EH (cell line): ENCODE measurements at places on chromosomes 5 and 9.

DNA sequence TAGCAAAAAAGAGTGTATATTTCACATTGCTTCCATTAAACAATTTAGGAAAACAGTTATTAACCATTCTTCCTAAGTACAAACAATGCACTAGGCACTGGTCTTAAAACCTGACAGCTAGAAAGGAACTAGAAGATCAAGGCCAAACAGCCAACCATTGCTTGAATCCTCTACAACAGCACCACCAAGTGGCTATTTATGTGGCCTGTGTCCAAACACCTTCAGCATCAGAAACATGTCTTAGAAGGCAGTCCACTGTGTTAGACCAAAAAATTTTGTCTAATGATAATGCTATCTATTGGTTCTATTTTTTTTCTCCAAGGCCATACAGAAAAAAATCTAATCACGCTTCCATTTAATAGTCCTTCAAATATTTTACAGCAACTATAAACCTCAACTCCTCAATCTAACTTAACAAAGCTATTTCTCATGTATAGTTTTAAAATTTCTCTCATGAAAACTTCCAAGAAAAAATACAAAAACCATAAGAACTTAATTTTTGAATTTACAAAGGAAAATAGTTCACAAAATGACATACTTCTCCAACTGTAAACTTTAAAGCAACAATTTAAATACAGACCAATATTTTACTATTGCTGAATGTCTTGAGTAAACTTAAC is 36.1 kb downstream of the CAAP1 start:
- DNase-seq = peak; percentile 55

GRCh38 chr5:74054139-74054538 is 428.1 kb downstream of the ARHGEF28 start:
- no peak for DNase-seq

DNA sequence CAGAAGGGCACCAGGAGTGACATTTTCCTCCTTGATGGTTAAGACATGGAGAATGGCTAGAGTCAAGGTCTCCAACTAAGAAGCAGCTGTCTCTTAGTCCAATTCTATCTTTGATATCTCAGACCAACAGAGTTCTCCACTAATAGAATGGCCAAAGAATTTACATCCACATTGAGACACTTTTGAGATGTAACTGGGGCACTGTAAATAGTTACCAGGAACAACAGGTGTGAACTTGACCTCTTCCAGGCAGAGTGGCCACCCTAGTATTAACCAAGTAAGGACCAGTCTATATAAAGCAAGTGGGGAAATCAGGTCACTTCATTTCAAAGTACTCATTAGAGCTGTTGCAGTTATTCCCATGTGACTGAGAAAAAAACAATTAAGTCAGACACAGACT is 159.7 kb upstream of the RAD23B start:
- no peak for DNase-seq

DNA sequence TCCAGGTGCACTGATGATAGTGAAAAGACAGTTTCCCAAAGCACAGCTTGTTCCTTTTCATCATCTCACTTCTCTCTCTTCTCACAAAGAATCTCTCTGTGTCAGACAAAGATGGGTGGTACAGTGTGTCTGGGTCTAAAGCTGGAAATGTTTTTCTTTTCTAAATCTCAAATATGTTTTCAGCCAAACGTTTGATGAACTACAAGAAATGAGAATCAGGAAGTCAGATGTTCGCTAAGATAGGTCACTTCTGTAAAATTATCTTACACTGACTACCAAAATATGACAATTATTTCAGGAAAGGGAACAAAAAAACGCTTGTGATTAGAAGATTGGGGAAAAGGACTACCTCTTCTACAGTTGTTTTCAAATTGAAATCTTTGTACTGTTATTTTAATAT is 708.8 kb downstream of the PTPRD start:
- DNase-seq = no peak

DNA sequence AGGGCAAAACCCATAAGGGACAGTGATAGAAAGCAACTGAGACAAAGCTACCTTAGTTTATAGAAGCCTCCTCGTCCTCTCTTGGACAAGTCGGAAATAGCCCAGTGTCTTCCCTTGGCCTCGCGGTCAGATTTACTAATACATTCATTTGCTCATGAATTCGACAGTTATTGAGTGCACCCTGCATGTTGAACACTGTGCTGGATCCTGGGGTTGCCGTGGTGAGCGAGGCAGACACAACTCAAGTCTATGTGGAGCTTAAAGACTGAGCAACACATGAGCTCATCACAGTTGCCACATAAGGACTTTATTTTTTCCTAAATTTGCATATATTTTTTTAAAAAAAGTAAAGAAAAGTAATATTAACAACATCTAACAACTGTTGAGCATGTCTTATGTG is 411.1 kb upstream of the ITGA1 start:
- no peak for DNase-seq

DNA sequence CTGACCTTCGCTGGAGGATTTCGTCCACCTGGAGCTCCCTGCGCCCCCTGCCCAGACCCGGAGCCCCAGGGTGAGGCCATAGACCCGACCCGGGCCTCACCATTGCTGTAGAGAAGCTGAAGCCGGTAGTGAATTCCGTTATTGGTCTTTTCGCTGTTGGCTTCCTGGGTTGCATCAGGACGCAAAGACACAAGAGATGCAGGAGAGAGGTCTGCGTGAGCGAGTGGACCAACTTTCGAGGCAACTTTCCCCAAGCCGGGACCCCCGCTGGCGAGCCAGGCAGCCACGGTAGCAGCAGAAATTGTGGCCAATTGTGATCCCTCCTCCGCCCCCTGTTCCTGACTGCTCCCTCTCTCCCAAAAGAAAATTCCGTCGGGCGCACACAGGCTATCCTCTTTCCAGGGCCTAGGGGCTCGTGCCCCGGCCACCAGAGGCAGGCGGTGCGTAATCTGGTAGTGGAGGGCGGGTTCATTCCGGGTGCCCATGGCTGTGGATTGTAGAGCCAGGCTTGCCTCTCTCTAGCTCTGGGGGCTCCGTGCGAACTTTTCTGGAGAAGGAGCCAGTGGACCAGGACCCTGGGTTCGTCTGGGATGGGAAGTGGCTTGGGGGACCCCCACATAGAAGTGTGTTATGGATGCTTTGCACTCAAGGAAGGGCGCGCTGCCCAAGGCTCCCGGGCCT is 3.3 kb downstream of the EBF1 start:
- DNase-seq = no peak

DNA sequence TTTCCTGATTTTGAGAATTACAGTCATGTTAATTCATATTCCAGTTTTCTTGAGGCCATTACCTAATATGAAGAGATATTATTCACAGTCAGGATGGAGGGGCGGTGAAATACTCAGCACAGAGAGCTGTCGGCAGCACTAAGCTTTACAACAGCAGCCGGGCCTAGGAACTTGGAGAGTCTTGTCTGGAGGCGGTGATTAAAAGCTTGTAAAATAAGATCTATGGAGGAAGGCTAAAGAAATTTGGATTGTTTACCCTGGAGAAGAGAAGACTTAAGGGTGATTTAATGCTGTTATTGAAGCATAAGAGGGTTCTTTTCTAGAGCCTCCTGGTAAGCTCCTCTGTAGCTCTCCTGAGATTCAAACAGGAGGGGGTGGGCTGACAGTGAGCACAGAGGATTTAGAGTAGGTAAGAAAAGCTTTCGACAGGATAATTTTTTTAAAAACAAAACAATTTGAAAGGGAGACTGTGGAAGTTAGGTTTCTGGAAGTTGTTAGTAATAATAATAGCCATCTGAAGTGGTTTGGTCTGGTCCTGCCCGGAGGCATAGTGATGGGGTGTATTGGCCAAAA is 406.3 kb upstream of the ADAMTSL1 start:
- no peak for DNase-seq

DNA sequence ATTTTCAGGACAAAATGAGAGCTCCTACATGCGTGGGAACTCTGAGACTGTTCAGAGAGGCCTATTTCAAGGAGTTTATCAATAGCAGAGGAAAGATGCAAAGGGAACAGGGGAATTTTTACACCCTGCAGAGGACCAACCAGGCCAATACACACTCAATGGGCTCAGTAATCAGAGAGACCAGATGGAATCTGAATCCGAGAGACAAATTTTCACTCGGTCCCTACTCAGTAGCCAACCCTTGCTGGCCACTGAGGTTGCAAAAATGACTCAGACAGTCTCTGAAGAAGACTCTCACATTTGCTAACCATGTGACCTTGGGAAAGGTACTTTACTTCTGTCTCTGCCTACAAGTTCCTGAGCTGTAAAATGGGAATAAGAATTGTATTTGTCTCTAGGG is 479.4 kb downstream of the CDK5RAP2 start:
- DNase-seq = no peak

DNA sequence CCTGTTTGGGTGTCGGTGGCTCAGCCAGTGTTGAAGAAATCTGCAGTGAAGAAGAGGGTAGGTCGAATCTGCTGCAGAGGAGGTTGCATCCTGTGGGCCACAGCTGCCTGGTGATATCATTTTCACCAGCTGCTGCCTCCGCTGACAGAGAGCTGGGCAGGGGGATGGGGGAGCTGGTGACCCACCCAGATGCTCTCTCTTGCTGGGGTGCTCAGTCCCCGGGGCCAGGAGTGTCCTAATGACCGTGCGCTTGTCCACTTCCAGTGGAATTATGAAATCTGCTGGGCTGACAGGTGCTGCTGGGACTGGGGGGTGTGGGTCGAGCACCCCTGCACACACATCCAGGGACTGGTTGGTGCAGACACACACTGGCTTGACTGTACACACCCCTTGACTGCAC is 83.2 kb upstream of the IRX4 start:
- no peak for DNase-seq

- peak; percentile 37 for DNase-seq
Measured at GRCh38 chr5:157778121-157778805, 34.8 kb downstream of the LSM11 start.

GRCh38 chr9:107759823-107760166 is 270.2 kb upstream of the KLF4 start:
- DNase-seq = no peak

GRCh38 chr5:53482717-53483638 is 2.5 kb downstream of the FST start:
- DNase-seq = peak; percentile 42

- DNase-seq = no peak
Measured at GRCh38 chr5:509611-510185, 14.6 kb downstream of the SLC9A3 start.

GRCh38 chr9:133237035-133237731 is 28.1 kb upstream of the OBP2B start:
- DNase-seq = peak; percentile 12

DNA sequence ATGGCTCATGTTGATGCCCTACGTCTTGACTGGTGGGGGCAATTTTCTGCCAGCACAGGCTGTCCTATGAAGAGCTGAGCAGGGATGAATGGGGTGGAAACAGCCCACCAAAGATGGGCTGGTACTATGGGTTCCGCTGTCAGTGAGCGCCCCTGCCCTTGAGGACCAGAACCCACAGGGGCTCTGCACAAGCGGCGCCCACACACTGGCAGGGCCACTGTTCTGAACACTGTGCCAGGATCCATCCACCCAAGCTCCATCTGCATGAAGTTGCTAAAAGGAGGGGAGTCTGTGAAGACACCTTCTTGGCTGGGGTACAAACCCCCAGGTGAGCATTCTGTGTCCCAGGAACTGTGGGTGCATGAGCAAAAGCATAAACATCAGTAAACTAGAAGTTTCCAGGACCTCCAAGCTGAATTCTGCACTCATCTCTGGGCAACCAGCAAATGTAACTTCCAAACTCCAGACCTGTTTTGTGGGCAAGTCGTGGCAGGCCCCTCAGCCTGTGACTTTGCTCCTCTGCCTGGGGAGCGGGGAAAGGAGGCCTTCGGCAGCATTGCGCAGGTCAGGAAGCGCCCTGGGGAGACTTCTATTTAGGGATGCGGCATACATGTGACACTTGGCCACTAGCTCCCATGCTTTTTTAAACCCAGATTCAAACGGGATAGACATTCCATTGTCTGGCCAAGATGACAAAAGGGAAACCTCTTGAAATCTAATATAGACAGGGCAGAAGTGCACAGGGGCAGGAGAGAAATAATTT is 48.9 kb downstream of the PTPN3 start:
- DNase-seq = no peak

DNA sequence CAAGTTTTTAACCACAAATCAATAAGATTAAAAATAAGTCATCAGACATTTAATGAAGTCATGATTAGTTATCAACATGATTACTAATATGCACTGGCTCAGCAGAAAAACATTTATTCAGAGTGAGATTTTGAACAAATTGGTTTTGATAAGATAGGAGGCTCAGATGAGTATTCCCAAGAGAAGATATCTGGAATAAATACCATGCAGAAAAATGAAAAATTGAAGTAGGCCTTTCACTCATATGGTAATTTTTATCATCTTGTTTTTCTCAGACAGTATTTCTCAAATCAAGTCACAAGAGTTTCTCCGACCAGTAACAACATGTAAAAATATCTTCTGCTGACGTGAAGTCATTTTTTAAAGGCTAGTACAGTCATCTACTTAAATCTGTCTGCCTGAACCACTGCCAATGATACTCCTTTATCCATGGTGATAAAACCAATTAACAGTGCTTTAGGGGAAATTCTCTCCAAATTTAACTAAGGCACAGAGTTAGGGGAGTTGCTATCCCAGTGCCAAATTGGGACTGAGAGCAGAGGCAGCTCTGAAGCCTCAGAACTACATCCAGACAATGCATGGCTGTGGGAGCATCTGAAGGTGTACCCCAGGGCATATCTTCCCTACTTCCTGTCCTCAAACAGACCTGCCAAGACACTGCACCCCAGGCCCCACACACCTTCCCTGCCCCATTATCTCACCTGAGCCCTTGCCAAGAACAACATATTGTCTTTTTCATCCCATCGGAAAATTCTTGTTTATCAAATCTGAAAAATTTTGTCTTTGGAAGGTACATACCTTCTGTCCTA is 105.5 kb upstream of the TSLP start:
- DNase-seq = peak; percentile 4

DNA sequence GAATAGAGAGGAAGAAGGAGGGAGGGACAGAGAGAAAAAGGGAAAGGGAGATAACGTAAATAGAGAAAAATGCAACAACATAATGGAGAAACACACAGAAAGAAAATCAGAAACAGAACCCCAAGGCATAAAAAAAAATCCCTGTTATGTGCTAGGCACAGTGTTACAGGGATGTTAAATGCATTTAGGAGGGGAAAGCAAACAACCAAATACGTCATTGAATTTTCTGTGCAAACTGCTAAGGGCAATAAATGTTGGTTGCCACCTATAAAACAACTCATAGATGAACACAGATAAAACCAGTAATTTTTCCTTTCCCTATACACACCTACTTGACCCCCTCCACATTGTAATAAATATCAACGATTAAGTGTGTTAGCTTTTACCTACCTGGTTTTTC is 51.3 kb upstream of the ASTN2 start:
- no peak for DNase-seq

GRCh38 chr9:110753731-110754231 is 85.2 kb downstream of the MUSK start:
- peak; percentile 58 for DNase-seq
